ENCODE measurements at places on chromosomes 4 and X.
A peak's percentile ranks its signal among the peaks of the same experiment; 100 is the strongest.

GRCh38 chr4:84171871-84172270 is 327.2 kb downstream of the NKX6-1 start:
- DNase-seq: no peak

GRCh38 chrX:54950730-54951375 is 30.2 kb downstream of the TRO start:
- DNase-seq: no peak

DNA sequence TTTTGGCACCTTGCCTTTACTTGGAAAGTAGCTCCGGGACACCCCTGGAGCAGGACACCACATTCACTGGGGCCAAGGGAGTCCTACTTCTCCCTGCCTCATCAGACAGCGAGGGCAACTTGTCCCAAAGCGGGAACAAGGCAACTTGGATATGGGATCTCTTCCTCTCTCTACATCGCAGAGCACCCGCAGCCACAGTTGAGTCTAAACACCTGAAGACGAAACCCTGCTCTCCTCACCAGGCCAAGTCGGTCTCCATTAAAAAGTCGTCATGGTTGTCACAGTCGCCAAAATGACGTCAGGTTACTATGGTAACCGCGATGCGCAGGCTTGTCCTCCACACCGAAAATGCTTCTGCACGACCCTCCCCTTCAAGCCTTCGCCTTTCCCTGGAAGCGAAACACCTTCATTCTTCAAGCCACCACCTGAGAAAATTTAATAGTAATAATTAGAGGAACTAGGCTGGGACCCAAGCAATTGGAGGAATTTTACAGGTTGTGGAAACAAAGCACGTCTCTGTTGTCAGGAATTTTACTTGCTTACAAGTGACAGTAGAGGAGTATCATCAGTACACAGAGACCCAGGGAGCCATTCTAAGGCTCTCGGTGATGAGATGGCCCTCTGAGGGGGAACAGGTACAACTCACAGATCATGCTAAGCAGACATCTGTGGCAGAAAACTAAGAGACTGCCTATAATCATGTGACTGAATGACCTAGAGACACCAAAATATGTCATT is 30.5 kb upstream of the TCEAL4 start:
- DNase-seq: peak; percentile 53

DNA sequence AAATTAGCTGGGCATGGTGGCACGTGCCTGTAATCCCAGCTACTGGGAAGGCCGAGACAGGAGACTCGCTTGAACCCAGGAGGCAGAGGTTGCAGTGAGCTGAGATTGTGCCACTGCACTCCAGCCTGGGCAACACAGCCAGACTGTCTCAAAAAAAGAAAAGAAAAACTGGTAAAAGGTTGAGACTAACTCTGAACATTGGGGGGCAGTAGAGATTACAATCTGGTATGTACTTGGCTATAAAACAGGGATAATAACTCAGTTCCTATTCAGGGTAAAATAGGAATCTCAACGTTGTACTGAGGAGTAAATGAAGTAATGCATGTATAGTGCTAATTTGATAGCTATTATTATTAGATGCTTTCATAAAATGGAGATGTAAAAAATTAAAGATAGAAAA is 12.5 kb upstream of the KLF8 start:
- no peak for DNase-seq

- no peak for DNase-seq
Observed at GRCh38 chrX:97210501-97210900, 326.8 kb downstream of the RPA4 start.

DNA sequence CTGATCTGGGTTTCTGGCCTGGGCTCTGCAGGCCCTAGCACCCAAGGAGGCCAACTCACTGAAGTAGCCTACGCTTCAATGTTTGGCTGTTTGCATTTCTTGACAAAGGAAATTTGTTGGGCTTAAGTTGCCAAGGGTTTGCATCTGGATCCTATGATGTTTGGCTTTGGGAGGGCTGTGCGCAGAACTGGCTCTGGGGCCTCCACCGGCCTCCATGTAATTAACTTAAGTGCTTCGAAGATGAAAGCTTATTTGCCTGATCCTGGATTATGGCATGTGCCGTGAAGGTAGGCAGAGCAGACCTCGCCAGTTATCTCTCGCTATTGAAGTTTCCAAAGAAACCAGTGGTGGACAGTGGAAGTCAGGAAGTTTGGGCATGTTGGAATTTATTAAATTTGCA is 124.3 kb upstream of the STX18 start:
- no peak for DNase-seq
